ENCODE measurements at places on chromosomes 7 and 10.

GRCh38 chr7:15626041-15626440, 60.4 kb downstream of the MEOX2 start:
- no peak for DNase-seq

GRCh38 chr10:28082316-28082715, 83.4 kb upstream of the ODAD2 start:
- no peak for DNase-seq

- no peak for DNase-seq
Measured at GRCh38 chr10:102010961-102011360, 45.0 kb downstream of the ARMH3 start.

GRCh38 chr10:4196771-4197390, 411.9 kb upstream of the KLF6 start:
- no peak for DNase-seq

- DNase-seq, result no peak
Measured at GRCh38 chr7:117718116-117718835, 155.0 kb downstream of the CTTNBP2 start.

DNA sequence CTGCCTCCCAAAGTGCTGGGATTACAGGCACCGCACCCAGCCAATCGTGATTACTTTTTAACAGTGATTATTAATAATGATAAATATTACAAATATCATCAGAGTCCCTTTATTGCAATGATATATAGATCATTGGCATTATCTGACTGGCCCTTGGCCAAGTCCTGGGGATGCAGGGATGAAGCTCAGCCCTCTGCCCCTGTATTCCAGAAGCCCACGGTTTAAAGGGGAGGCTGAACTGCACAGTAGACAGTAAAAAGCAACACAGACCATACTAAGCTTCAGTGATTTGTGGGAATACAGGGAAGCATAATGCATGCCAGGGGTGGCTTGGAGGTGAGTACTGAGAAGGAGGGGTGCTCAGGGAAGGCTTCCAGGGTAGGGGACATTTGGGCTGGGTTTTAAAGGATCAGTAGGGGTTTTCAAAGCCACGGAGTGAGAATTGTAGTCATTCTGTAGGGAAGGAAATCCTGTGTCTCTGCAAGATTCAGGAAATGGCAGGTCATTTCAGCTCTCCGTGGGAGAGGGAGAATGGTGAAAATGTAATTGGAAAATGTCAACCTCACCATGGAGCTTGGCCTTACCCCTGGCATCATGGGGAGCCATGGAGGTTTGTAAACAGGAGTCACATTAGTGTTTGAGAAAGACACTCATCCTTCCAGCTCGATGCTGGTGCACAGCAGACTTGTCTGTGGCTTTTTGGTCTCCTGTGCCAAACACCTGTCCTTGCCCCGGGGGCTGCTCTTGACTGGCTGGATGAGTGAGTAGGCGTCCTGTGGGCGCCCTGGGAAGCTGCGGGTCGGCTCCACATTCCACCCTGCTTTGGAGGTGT, 8.8 kb downstream of the ADAMTS14 start:
- DNase-seq, result peak; percentile 45

DNA sequence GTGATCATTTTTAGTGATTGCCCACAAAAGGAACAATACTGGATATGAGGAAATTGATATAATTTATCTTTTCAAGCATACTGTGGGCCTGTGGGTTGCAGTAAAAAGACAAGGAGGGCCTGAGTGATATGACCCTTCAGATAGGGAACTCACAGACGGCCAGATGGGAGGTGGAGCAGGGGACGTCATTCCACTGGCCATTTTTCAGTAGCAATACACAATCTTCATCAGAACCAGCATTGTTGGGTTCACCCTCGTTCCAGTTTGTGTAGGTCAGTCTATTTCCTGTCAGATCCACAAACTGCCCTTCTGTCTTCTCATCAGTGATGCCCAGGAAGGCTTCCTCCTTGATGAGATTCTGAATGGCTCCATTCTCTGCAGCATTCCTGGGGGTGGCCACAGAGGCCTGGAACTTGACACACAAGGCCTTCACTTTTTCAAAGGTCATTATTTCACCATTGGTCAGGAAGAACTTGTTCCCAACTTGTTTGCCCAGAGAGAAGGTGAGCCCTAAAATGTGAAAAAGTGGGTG, 4.5 kb downstream of the MBL2 start:
- DNase-seq, result no peak

GRCh38 chr10:114246679-114247305, 7.7 kb downstream of the VWA2 start:
- no peak for DNase-seq

- DNase-seq, result no peak
Measured at GRCh38 chr7:15995027-15995426, 308.5 kb upstream of the MEOX2 start.

DNA sequence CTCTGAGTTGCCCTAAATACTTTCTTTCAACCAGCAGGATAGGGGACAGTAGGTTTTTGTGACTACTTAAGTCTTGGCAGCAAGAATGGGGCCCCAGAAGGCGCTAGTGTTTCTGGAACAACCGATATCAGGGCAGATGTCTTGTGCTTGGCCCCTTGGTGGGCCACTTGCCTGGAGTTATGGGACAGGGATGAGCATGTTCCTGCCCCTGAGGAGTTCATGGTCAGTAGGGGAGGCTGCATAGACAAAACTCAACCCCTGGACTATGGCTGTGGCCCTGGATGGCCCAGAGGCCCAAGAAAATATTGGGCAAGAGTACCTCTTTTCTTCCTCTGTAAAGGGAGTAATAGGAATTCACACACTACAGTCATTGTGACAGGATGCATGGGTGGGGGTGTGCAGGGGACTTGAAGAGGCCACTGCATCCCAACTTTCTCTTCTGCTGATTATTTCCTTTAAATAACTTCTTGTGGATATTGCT, 57.7 kb upstream of the IGFBP3 start:
- no peak for DNase-seq

- no peak for DNase-seq
Measured at GRCh38 chr7:43533801-43534479, 49.0 kb upstream of the STK17A start.

DNA sequence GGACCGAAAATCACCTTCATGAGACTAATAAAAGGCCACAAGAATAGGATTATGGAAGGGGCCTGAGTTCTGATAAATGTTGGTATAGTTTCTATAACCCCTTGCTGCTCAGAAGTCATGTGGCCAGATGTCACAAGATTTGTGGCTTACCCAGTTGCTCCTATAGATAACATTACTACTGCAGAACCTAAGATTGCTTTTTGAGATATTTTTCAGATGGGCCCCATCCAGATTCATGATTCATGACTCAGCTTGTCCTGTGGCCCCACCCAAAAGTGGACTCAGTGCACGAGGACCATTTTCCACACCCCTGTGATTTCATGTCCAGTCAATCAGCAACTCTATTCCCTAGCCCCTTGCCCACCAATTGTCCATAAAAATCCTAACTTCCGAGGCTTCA, 209.0 kb downstream of the ACTR3B start:
- no peak for DNase-seq

- DNase-seq, result peak; percentile 45
Measured at GRCh38 chr7:107563081-107563774, 492 bp downstream of the COG5 start.

- DNase-seq, result no peak
Measured at GRCh38 chr7:3063016-3063753, 19.5 kb upstream of the CARD11 start.

DNA sequence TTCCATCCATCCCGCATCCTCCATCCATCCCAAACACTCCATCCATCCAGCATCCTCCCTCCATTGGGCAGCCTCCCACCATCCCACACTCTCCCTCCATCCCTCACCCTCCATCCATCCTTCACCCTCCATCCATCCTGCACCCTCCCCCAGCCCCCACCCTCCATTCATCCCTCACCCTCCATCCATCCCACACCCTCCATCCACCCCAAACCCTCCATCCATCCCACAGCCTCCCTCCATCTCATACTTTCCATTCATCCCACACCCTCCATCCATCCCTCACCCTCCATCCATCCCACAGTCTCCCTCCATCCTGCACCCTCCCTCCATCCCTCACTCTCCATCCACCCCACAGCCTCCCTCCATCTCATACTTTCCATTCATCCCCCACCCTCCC, 60.4 kb downstream of the FOXI2 start:
- DNase-seq, result no peak

DNA sequence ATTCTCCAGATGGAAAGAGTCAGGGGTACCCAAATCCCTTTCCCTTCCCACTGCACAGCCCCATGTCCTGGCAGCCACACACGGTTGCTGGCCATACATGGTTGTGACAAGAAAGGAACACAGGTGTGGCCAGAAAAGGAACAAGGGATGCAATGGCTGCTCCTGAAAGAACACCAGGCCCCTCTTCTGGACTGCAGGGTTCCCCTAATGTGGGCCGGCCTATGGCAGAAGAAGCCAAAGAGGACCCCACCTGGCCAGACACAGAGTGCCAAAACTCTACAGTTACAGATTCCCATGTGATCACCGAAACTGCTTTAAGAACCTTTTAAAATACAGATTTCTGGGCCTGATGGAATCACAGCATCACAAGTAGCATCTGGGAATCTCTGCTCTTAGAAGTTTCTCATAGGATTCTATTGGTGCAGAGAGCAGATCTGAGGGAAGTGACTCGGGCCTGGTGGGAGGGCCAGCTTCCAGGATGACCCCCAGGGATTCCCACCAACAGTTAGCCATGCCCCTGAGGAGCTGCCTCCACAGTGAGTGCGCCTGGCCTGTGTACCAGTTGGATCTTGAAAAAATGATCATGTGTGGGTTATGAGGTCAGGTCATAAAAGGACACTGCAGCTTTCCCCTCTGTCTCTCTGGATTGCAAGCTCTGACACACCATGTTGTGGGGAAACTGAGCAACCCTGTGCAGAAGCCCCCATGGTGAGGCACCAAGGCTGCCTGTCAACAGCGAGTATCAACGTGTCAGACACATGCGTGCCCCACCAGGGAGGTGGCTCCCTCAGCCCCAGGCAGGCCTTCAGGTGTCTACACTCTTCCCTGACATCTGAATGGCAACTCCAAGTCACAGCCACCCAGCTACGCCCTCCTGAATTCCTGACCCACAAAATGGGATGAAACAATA, 89.6 kb upstream of the LANCL2 start:
- no peak for DNase-seq

DNA sequence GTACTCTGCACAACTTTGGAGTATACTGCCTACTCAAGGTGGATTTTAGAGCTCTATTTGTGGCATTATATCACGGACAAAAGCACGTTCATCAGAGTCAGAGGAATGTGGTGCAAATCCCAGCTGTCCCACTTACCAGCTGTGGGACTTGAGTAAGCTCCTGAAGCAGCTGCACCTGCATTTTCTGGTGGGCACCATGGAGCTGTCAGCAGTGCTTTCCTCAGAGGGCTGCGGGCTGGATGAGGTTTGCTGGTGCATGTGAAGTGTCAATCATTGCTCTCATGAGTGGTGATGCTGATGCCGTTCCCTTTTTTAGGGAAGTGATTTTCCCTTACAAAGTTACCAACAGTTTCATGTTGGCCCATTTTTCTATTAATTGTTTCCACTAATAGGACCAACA, 53.4 kb downstream of the EGFR start:
- DNase-seq, result no peak

DNA sequence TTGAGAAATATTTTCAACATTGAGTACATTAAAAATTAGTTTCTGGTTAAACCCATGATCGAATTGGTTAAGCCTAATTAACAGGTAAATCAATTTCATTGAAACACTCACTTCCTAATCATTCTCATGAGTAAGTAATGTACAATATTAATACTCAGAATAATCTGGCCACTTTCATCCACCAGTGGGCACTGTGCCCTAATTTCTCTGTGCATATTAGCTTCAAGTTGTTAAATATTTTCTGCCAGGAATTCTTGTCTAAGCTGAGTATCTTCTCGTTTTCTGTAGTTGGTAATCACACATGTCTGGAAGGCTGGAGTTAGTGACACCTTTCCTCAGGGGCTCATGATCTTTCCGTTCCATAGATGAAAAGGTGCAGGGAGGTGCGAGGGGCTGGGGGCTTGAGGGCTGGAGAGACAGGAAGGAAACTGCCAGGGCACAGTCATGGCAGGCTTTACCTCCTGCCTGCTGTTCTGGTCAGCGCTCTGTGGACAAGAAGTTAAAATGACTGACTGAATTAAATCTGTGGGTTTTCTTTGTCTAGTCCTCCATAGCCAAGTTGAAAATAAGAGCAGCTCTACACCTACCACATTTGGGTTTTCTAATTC, 71.9 kb downstream of the WIPF3 start:
- peak; percentile 21 for DNase-seq

DNA sequence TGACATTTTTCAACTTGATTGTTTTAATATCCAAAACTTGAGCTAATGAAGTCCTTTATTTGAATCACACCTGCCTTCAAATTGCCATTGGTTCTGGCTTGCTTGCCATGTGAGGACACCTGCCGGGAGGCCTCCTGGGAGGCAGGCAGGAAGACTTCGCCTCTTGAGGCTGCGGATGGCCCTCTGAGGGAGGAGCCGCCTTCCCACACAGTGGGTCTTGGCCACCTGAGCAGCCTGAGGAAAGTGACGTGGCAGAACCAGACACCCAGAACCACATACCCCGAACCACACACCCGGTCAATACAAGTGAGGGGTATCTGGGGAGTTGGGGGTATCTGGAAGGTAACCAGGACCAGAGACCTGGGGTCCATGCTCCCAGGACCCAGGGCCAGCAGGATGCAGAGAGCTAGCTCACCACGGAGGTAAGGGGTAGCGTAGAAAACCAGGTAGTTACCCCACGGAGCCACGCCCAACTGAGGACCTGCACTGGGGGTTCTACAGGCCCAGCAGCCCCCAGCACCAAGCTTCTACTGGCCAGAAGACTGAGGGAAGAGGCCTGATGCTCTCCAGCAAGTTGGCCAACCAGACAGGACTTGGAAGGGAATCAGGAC, 300.5 kb downstream of the TCERG1L start:
- no peak for DNase-seq

DNA sequence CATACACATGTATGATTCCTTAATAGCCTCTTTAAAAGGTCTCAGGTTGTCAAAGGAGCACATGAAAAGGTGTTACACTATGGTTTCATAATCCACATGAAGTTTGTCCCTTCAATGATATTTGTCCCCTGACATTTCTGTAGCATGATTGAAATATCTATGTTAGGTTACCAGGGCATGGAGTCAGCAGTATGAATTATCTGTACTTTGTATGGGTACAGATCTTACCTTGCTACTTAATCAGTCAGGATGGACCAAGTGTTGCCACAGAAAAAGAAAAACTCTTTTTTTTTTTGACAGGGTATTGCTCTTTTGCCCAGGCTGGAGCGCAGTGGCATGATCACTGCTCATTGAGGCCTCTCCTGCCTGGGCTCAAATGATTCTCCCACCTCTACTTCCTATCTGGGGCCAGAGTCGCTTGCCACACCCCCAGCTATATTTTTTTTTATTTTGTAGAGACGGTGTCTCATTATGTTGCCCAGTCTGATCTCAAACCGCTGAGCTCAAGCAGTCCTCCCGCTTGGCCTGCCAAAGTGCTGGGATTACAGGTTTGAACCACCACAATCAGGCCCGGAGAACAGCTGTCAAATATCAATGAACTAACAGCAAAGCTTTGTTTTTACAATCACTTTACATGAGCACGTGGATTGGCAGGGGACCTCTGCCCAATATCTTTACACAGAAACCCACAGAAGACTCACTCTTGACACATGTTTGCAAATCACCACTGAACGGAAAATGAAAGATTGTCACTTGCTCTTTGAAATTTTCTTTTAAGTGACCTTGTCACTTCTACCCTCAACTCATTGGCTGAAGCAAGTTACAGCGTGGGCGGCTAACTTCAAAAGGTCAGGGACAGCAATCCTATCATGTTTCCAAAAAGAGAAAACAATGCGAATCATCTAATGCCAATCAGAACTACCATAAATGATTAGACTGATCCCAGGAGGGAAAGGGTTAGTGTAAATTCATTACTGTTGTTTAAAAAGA, 140.2 kb downstream of the PRKG1 start:
- no peak for DNase-seq

GRCh38 chr10:51445588-51445987, 253.8 kb downstream of the CSTF2T start:
- no peak for DNase-seq

GRCh38 chr7:101308245-101309085, 13.1 kb downstream of the IFT22 start:
- DNase-seq, result peak; percentile 26
